ENCODE measurements at places on chromosomes 3 and 15.

GRCh38 chr3:140015741-140016140 is 80.8 kb downstream of the CLSTN2 start:
- DNase-seq: no peak

GRCh38 chr15:101803676-101804075 is 367 bp downstream of the OR4F6 start:
- DNase-seq: no peak

DNA sequence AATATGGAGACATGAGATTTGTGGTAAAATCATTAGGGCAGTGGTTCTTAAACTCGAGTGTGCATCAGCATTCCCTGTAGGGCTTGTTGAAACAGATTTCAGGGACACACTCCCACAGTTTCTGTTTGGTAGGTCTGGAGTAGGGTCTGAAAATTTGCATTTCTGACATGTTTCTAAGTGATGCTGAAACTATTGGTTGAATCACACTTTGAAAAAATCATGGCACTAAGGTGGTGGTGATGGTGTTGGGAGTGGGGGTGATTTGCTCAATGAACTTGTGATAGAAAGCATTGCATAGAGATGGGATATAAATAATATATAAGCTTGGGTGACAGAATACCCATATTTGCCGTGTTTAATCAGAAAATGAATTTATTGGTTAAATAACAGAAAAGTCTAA is 11.3 kb downstream of the MITF start:
- DNase-seq: no peak

DNA sequence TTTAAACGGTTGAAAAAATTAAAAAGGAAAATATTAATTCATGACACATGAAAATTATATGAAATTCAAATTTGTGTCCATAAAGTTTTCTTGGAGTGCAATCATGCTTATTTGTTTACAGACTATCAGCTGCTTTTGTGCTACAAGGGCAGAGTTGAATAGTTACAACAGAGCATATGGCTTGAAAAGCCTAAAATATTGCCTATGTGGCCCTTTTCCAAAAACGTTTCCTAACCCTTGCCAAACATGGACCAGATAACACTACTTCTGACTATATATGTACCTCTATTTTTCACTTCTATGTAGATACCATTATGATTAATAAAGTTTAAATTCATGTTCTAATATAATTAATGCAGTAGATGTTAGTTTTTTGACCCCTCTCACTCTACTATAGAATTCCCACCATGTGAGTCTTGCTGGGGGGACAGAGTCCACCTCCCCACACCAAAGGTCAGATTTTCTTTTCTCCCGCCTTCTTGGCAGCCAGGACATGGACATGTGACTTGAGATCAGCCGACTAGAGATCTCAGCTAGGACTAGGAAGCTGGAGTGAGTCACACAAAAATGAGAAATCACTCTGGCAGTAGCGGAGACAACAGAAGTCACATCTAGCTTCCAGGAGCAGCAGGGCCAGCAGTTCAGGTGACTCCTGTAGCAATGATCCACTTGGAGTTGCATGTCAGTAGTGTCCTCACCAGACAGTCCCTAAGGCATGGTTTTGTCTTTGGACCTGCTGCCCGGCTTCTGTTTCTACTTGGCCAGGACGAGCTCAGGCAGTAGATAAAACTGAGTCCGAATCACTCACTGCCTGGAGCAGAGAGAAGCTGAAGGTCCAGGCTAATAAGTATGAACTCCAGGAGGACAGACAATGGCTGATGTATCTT is 22.4 kb downstream of the CIAO2A start:
- no peak for DNase-seq

- no peak for DNase-seq
Measured at GRCh38 chr3:55571913-55572312, 84.8 kb upstream of the WNT5A start.

GRCh38 chr15:65416845-65417416 is 5.8 kb downstream of the IGDCC4 start:
- no peak for DNase-seq

DNA sequence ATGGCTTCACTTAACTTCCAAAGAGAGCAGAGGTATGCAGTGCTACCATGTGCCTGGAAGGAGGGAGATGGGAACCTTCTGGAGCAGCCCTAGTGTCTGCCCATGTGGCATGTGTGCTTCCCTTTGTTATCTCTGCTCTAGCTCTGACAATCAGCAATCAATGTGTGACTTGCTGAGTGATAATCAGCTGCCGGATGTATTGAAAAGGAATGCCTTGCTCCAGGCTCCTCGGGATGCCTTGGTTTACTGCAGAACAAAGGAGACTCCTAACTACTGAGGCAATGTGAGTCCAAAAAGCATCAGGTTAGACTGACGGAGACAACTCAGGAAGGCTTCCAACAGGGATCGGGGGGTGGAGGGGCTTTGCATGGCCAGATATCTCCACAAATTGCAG is 36.0 kb upstream of the CORO2B start:
- no peak for DNase-seq

- DNase-seq: no peak
Measured at GRCh38 chr15:85331655-85332285, 48.6 kb upstream of the AKAP13 start.

DNA sequence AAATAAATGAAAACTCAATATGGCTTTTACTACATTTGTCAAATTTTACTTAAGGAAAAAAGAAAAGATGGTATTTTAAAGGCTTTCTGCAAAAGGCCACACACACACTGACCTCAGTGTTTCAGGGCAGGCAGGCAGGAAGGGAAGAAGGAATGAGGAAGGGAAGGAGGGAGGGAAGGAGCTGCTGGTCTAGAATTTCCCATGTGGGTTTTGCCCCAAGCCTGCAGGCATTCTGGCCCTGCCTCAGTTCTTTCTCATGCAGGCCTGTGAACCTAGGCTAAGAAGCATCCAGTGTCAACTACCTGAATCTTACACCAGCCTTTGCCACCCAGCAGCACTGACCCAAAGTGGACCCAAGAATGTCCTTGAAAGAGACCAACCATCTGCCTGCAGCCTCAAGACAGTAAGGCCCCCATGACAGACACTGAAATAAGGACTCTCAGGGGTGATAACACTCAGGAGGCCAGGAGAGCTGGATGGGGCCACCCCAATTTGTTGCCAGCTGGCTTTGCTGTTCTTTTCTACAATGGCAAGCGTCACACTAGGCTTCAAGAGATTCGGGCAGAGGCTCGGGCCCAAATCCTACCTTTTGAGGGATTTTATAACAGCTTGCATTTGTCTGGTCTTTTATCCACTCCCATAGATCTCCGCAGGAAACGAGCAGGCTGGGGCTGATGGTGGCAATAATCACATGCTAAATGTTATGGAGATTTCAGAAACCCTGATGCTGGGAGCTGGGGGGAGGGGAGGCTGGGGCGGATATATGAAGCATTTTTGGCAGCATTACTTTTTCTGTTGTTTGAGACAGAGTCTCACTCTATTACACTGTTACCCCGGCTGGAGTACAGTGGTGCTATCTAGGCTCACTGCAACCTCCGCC is 51.4 kb downstream of the XXYLT1 start:
- no peak for DNase-seq

DNA sequence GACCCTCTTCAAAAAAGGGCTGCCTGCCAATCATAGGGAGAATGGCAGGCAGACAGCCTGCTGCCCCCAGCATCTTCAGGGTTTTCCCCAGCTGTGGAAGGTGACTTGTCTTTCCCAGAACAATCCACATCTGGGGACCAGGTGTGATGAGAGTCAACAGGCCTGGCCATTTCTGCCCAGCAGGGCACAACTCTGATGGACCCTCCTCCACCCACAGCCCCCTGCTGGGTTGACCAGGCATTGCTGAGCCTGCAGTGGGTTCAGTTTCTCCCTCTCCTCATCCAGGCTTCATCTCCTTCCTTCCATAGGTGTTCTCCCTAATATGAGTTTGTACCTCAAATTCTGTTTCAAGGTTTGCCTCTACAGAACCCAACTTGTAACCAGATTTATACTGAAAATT is 111.0 kb downstream of the MINAR1 start:
- no peak for DNase-seq

DNA sequence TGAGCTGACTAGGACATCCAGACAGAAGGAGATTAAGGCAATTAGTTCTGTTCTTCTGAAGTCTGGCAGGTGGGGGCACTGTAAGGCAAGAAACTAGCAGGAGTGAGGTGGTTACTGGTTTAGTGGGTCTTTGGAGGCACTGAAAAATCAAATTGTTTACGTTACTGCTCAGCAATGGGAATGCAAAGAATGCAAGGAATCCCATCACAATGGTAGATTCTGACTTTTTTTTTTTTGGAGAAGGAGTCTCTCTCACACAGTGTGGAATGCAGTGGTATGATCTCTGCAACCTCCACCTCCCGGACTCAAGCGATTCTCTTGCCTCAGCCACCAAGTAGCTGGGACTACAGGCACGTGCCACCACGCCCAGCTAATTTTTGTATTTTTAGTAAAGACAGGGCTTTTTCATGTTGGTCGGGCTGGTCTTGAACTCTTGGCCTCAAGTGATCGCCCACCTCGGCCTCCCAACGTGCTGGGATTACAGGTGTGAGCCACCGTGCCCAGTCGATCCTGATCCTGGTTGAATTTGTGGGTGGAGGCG is 16.4 kb downstream of the FAM107A start:
- DNase-seq: no peak

Data from stimulated activated CD4-positive, alpha-beta T cell treated with anti-CD3 and anti-CD28 coated beads, Interleukin-2, amount 100 ng/mL, for 24 hours (primary cell).